Renal cortical epithelial cell (primary cell): ENCODE measurements at places on chromosomes 12 and 14. TPM values are rescaled to one million over a fixed set of nuclear protein-coding genes. Genes with fewer than 3 reads are reported as not detected.
A peak's percentile ranks its signal among the peaks of the same experiment; 100 is the strongest.

Gene ETFBKMT
- total RNA-seq = 1.4 and 4.3 TPM in 2 replicates

- peak; percentile 7 for DNase-seq
These were observed 83.2 kb downstream of the MYRFL start for GRCh38 chr12:69908203-69908602.

DNA sequence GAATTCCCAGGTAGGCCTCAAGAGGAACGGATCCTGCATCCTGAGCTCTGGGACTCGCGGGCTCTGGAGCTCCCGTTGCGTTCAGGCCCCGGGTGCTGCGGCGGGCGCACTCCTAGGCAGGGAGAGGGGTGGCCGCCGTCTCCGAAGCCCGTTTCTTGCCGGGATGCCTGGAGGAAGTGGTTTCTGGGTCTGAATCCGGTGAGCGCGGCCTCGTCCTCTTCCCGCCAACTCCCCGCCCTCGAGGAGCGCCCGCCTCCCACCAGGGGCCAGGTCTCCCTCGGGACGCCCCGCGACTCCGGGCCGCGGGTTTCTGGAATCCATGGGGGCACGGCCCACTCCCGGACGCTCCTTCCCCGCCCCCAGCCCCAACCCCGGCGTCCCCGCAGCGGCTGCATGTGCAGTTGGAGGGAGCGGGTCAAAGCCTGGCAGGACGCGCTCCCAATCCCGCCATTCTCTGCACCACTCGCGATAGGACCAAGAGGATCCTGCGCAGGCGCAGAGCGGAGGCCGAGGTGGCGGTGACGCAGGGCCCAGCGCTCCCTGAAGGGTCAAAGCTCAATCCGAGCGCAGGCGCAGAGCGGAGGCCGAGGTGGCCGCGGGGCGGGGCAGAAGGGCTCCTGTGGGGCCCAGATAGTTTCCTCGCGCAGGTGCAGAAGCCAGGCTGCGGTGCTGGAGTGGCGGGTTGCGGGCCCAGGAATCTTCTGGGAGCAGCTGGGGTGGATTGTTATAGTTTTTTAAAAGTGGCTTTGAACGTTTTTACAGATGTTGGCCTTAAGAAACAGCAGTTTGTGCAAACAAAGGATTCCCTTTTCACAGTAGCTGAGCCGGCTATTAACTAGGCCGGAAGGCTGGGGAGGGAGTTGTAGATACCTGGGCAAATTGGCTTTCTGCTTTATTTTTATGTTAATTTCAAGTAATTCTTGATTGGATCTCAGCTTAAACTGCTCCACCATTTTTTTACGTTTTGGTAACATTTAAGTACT, 796.4 kb downstream of the AACS start:
- DNase-seq = peak; percentile 2

DNA sequence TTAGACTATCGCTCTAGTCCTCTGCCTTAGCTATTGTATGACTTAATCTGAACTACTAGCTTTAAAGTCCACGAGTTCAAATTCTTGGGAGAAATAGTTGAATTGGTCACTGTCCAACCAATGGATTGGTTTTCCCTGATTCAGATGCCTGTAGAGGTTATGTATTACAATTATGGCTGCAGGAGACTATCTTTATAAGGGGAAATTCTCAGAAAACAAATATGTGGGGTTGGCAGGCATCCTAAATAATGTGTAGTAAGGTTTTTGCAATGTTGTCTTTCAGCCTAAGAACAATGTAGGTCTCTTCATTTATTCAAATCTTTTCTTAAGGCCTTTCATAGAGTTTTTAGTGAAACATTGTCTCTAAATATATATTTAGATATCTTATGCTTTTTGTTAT, 26.9 kb downstream of the MYRFL start:
- DNase-seq = no peak

- peak; percentile 15 for DNase-seq
These were observed 790 bp downstream of the NEDD1 start for GRCh38 chr12:96907671-96908422.

- DNase-seq = no peak
These were observed 42.8 kb downstream of the ACSM4 start for GRCh38 chr12:7346551-7347225.
